NCI-H146 (cell line): ENCODE measurements at places on chromosomes 2 and 18.

GRCh38 chr18:50356036-50356945 lies 18.6 kb upstream of the SKA1 start:
- peak; percentile 20 for DNase-seq

DNA sequence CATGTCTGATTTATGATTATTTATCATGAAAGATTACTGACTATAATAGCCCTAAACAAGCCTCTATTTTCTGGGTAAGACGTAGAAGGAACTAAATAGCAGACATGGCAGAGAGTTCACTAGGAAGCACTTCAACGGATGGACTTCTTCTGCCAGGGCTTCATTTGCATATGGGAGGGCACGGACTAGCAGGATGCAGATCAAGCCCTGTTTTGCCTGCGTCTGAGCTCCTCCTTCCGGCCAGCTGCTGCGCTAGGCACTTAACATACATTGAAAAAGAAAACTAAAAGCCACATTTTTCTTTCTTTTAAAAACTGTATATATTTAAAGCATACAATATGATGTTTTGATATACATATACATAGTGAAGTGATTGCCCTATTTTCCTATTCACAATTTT lies 340.0 kb upstream of the MEX3C start:
- DNase-seq: peak; percentile 31

GRCh38 chr2:12106440-12107080 lies 360.1 kb downstream of the LPIN1 start:
- DNase-seq: no peak

DNA sequence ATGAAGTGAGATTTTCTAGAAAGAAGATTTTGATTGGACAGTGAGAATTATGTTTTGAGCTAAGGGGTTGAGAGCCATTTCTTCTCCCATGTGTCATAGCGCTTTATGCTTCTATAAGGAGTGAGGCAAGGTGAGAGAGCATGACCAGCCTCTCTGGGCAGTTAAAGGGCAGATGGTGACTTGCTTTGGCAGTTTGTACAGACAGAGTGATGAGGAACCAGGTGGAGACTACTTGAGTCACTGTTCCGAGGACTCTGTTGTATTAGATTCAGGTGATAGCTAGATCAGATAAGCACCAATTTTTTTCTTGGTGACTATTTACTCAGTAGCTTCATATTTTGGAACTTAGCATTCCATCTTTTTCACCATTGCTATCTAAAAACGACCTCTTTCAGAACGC lies 4.5 kb downstream of the CRIM1 start:
- no peak for DNase-seq

GRCh38 chr2:12619975-12620374 lies 96.8 kb upstream of the TRIB2 start:
- no peak for DNase-seq

GRCh38 chr2:8451273-8451672 lies 230.6 kb upstream of the ID2 start:
- DNase-seq: no peak

DNA sequence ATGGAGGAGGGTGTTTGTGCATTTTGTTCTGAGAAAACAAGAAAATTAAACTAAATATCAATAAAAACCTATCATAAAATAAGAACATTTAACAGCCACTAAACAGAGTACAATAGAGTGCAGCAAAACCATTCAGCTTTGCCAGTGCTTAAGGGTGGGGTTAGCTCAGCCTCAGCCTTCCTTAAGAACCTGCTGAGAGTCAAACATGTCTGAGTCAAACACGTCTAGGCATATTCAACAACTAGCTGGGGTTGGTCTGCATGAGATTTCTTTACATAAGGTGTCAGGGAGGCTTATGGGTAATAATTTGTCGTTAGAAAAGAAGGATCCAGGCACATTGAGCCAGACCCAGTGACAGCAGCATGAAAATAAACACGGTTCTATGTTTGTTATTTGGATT lies 298.2 kb downstream of the SP3 start:
- no peak for DNase-seq

GRCh38 chr18:13131283-13131682 lies 87.3 kb upstream of the LDLRAD4 start:
- DNase-seq: no peak

GRCh38 chr2:14194233-14194632 lies 438.3 kb upstream of the LRATD1 start:
- peak; percentile 30 for DNase-seq

DNA sequence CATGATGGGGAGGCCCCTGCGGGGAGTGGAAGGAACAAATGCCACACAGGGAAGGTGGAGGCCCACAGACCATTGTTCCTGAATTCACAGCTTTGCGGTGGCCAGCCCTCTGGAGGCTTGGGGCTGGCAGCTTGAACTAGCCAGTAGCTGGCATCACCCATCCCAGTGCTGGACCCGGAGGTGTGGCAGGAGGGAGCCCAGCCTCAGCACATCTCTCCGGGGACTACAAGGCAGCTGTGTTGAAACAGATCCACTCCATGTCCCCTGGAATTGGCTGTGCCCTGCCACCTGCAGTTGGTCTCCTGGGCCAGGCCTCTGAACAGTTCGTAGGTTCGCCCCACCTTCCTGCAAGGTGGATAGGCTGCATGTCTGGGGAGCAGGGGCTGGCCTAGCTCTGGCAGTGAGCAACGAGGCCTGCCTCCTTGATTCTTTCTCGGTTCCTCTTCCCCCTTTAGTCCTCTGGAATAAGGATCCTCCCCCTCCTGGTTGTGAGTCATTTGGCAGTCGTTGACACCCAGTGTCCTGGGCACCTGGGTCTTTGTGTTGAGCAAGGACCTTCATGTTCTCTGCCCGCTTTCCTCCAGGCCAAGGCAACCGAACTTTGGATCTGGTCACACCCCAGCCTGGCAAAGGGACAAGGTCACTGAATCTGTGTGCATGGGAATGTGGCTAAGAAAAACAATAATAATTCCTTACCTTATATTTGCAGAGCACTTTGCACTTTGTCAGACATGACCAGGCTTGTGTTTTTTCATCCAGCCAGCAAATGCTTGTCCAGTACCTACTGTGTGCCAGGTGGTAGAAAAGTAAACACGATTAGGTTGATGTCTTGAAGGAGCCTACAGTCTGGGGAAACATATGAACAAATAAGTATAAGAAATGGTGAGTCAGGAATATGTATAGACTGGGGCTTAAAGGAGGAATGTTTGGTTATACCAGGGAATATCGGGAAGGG lies 55.0 kb upstream of the MCFD2 start:
- no peak for DNase-seq

DNA sequence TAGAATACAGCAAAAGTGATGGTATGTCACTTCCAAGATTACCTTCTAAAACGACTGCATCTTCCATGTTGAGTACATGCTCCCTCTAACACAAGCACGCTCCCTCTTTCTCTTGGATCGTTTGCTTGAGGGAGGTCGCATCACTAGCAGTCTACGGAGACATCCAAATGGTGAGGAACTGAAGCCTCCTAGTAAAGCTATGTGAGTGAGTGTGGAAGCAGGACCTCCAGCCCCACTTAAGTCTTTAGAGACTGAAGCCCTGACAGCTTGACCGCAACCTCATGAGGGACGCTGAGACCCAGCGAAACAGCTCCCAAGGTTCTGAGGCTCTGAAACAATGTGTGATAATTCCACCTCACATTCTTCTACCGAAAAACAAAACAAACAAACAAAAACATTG lies 486.7 kb upstream of the GCFC2 start:
- no peak for DNase-seq

GRCh38 chr2:165283342-165283741 lies 44.1 kb downstream of the SCN2A start:
- no peak for DNase-seq

DNA sequence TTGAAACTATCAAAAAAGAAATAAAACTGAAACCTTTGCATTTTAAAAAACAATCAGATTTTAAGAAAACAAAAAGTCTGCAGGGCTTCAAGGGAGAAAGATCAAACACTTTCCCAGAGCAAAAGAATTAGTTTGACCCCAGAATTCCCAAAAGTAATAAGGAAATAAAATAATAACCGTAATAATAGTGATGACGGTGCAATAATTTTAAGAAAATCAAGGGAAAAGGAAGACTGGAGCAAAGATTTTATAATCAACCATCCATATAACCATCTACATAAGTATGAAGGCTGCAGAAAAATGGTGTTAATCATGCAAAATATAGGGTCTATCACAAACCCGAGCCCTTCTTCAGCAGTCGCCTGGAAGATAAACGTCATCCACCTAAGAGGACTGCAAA lies 634.8 kb downstream of the GALR1 start:
- DNase-seq: no peak

DNA sequence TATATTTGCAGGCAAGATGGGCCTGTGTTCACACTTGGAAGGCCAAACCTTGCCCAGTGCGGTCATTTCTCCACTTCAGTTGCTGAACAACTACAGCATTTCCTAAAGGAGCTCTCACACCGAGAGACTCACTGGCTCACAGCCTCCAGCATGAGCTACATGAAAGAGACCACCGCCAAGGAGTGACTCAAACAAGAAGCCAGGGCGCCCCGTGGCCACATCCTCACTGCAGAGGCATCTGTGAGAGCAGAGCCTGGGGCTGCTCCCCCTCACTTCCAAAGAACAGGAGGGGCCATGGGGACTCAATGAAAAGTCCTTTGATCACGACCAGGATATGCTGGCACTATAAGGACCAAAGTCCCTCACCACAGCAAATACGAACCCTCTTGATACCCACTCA lies 50.0 kb downstream of the TMEM163 start:
- DNase-seq: no peak

DNA sequence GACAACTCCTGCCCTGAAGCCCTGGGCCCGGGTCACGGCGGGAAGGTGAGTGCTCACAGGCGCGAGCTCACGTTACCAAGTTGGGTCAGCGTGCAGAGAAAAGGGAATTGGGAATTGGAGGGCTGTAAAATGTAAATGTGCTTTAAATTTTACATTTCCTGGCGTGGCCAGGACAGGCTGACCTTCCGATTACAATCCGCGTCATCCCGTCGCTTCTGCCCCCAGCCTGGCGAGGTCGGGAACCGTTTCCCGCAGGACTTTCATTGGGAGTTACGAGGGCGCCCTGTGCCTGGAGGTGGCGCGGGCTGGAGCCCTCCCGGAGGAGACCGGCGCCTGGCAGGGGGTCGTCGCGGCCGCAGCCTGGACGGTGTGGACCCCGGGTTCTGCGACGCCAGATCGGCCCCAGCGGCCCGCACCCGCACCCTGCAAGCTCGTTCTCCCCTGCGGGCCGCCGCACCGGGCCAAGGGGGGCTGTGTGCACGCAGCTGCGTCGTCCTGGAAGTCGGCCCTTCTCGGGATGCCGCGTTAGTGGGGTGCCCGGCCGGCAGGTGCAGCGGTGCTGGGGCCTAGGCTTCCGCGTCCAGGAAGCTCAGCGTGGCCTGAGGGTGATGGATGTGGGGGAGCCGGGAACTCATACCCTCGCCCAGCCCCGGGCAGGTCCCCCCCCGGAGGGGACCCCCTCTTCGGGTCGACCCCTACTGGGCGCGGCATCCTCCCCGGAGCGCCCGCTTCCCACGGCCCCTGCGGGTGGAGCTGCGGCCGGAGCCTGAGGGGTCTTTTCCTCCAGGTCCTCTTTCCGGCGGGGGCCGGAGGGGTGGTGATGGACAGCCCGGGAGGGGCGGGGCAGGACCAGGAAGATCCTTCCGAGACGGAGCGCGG lies 63.9 kb downstream of the LRRFIP1 start:
- peak; percentile 79 for DNase-seq

GRCh38 chr2:239239607-239240413 lies 161.0 kb downstream of the HDAC4 start:
- peak; percentile 23 for DNase-seq

- no peak for DNase-seq
Measured at GRCh38 chr18:28716338-28716737, 539.4 kb upstream of the CDH2 start.

DNA sequence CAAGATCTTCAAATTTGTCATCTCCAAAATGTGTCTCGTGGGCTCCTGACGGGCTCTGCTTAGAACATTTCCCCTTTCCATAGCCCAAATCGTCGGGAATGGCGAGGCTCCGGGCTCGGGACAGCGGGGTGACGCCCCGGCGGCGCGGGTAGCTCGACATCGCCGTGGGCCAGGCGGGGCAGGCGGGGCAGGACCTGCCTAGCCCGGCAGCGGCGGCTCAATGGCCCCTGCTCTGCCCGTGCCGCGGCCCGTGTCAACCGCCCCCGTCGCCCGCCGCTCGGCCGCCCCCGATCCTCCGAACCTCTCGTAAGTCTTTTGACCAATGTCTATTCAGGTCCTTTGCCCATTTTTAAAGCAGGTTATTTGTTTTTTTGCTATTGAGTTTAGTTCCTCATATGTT lies 111.2 kb downstream of the PMAIP1 start:
- no peak for DNase-seq

- no peak for DNase-seq
Measured at GRCh38 chr2:215270118-215270451, 41.8 kb upstream of the ATIC start.

DNA sequence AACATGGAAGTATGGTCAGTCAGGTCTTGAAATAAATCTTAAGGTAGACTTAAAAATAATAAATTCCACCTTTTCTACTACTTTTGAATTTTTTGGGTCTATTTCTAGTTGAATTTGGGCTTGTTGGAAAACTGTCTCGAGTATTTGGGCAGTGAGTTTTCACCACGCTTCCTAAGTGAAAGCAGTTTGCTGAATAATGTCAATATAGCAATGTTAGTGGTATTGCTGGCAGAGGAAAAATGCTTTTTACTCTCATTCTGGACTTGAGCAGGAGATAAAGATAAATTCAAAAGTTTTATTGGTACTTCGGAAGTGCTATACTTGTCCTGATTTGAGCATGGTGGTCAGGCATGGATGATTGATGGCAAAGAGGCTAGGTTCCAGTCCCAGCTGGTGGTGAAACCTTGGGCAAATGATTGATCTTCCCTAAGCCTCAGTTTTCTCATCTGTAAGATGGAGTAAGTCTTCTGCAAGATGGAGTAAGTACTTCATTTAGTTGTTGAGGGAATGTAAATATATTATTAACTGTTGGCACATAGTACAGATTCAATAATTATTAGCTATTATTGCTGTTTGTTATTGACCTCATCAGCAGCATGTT lies 503.5 kb upstream of the ZEB2 start:
- DNase-seq: no peak

DNA sequence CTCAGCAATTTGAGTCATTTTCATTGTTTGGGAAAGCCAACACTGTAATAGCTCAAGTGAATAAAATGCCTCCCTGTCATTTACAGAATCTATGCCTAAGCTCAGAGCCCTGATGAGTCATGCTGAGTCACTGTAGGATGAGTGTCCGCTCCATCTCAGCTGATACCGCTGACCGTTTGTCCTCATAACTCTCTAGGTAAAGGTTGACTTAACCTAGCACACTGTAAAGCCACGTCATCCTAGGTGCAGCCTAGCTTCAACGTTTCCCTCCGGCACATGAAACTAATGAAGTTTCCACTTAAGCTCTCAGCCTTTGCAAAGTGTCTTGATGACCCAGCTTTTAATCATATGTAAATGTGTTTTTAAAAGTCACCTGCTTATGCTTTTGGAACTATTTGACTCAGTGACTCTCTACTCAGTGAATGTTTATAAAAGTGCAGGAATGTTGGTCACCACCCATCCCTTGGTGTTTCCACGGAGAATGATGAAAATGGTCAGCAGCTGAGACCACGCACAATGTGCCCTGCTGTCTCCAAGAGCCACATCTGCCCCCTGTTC lies 154.0 kb downstream of the PMAIP1 start:
- DNase-seq: peak; percentile 84

DNA sequence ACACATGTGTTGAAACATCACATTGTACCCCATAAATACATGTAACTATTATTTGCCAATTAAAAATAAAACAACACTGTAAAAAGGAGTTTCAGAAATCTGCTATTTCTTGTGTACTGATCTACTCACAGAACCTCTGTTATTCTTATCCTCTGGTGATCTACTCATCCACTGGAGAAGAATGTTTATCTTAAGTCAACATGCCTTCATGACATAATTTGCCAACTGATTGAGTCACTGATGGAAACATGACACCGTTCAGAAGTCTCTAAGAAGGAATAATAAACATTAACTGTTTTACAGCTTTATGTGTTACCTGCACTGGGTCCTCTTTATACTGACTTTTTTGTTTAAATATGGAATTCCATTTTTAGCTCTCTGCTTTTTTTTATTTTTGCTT lies 555.2 kb downstream of the DCDC2C start:
- DNase-seq: peak; percentile 78
